ENCODE measurements at places on chromosomes 7 and 10.

DNA sequence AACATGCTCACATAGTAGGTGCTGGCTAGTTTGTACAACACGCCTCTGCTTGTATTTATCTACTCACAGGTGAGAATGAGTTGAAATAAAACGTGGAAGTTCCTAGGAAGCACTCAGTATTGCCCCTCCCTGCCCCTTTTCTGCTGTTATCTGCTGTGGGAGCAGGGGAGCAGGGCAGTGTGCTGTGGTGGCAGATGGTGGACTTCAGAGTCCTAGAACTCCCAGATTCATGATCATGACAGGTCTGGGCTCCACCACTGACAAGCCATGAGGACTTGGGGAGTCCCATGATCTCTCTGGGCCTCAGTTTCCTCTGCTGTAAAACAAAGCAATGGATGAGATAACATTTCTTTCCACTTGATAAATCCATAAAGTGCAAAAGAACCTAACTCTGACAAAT lies 11.6 kb upstream of the PRKCQ start:
- no peak for DNase-seq

- DNase-seq, result no peak
These were observed 13.8 kb downstream of the LRRN3 start for GRCh38 chr7:111104710-111105109.

- DNase-seq, result no peak
These were observed at the start of gene TRIL for GRCh38 chr7:28958235-28958979. Gene TRIL, minus strand, starts transcription at chr7:28958330. Its CDS starts 284 bp downstream, at chr7:28958046.

- DNase-seq, result no peak
These were observed 168.8 kb upstream of the MKI67 start for GRCh38 chr10:128295003-128295402.

DNA sequence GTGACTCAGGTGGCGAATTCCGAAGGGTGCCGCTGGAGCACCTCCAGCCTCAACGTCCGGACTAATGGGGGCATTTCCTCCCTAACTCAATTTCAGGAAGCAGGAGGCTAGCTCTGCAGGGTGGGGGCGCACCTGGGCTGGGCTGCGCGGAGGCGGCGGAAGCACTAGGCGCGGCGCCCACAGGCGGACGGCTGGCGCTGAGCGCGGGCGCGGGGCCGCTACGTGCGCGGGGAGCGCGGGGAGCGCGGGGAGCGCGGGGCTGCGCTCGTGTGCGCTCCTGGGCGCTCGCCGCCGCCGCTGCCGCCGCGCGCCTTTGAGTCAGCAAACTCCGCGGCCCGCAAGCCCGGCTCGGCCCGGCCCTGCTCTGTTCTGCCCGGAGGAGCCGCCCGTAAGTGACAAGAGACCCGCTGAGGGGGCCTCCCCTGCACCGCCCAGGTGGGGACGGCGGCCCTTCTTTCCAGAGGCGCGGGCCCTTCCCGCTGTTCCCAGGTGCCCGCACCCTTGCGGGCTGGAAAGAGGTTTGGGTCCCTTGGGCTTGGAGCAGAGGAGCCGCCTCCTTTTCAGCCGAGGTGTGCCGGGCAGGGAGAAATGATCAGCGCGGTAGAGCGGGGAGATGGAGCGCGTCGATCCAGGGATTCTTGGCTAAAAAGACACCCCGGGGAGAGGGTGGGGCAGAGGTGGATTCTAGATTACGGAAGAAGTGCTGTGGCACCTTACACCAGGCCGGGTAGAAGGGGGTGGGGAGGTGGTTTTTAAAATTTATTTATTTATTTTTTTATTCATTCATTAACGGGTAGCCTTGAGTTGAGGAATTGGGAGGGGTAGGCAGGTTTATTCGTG lies at the start of gene SNX10:
Gene SNX10, plus strand, starts transcription at position 164 of the 840 bp plus-strand sequence. CDS start 54,581 bp downstream, outside the sequence.
- no peak for DNase-seq

- DNase-seq, result no peak
These were observed 209.9 kb upstream of the YAE1 start for GRCh38 chr7:39356172-39356925.

DNA sequence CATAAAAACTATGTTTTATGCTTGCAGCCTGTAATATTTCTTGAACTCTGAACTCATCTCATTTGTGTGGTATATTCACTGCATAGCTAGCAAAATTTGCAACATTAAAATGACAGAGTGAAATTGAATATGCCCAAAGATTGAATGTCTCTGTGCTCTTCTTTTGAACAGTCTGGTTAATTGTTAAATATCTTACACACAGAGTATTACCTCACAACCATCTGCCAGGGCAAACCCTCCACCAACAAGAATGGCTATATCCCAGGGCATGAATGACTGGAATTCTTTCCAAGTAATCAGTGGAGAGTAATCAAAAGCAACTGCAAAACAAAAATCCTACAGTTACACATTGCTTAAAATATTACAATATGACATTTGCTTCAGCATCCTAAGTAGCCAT lies 76.9 kb downstream of the SLC13A1 start:
- DNase-seq, result no peak

- DNase-seq, result no peak
These were observed 25.2 kb downstream of the ASZ1 start for GRCh38 chr7:117402109-117402508.

- no peak for DNase-seq
These were observed 34.5 kb downstream of the PPIF start for GRCh38 chr10:79381804-79382221.

GRCh38 chr7:74194686-74195085 lies 15.1 kb upstream of the LAT2 start:
- no peak for DNase-seq

- no peak for DNase-seq
These were observed 48.8 kb upstream of the FOXP2 start for GRCh38 chr7:114365791-114366190.

GRCh38 chr10:91374052-91374451 lies 36.1 kb upstream of the HECTD2 start:
- no peak for DNase-seq

DNA sequence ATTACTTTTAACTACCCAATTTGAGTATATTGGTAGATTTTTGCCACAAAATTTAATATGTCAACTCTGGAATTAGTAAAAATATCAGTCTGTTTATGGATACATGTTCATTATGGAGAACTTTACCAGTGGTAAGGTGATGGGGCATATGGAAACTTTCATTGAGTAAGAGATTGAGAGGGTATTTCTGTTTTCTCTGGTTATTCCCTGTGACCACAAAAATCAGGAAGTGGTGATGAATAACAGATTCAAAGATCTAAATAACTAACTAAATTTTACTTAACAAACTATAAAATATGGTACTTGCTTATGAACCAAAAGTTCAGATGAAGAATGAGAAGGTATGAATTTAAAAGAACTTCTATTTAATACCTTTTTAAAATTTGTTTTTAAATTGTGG lies 22.1 kb upstream of the STEAP4 start:
- DNase-seq, result no peak

GRCh38 chr10:118542745-118543144 lies 52.7 kb downstream of the PRLHR start:
- no peak for DNase-seq
